Activated naive CD4-positive, alpha-beta T cell treated with anti-CD3 and anti-CD28 coated beads, Interleukin-2, amount 10 ng/mL, durations not matched to agents 5 hours and 36 hours (primary cell): ENCODE measurements at places on chromosomes 2 and 18. TPM values are rescaled to one million over a fixed set of nuclear protein-coding genes. Genes with fewer than 3 reads are reported as not detected.

The SEPTIN2 gene
- 279 TPM for total RNA-seq

The TFCP2L1 gene
- total RNA-seq, result 0.07 TPM

The REG1B gene
- total RNA-seq, result not detected

The POLE4 gene
- 49.5 TPM for total RNA-seq

The IL18RAP gene
- total RNA-seq, result 4.7 TPM

The NT5DC4 gene
- total RNA-seq, result not detected

The SCYGR1 gene
- not detected for total RNA-seq

The RBKS gene
- total RNA-seq, result 1.3 TPM

The IL1RL2 gene
- not detected for total RNA-seq

The SNTG2 gene
- total RNA-seq, result 0.71 TPM
